ENCODE measurements at places on chromosomes 3 and 15. TPM values are rescaled to one million over a fixed set of nuclear protein-coding genes. Genes with fewer than 3 reads are reported as not detected.

KBTBD12 gene
- total RNA-seq, result not detected

DNA sequence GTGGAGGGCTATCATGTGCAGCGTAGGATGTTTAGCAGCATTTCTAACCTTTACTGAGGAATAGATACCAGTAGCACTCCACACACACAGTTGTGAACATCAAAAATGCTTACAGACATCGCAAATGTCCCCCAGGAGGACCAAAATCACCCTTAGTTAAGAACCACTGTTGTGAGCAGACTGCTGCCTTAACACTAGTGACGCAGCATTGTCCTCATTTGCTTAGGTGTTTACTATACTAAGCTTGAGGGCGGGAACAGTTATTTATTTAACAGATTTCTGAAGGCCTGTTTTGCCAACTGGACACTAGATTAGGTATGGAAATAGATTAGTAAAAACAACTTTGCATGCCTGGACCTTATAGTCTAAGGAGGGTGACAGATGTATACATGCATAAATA is 2.3 kb downstream of the PPP2R3A start:
- DNase-seq, result no peak

DNA sequence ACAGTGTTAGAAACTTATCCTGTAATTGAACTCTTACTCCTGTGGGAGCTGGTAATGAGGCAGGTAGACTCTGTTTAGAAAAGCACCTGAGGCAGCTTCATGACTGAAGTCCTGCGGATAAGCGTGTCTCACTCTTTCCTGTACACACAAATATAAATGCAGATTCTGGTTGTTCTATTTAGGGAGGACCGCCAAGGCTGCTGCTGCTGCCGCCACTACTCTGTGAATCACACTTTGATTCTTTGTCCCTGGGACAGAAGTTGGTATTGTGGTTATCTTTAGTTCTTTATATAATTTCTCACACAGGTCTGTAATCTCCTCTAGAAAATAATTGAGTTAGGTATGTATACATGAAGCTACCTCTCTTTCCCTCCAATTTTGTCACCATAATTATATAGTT is 3.6 kb downstream of the LSAMP start:
- no peak for DNase-seq

GRCh38 chr15:99749386-99749785 is 16.1 kb upstream of the LYSMD4 start:
- no peak for DNase-seq

GRCh38 chr15:89531796-89532537 is 35.6 kb upstream of the RHCG start:
- no peak for DNase-seq

DNA sequence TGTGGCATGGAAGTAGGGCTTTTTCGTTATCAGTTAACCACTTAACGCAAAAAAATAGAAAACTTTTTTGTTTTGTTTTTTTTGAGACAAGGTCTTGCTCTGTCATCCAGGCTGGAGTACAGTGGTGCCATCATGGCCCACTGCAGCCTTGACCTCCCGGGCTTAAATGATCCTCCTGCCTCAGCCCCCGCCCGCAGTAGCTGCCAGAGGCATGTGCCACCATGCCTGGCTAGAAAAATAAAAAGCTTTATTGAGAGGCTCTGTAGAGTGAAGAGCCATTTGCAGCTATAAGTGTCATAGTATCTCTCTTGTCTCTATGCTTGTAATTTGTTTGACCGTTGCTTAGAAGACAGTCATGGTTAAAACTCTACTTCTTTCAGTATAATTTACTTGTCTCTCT is 13.5 kb downstream of the PPP4R2 start:
- DNase-seq, result no peak

GRCh38 chr15:72980661-72981060 is 71.6 kb upstream of the NEO1 start:
- DNase-seq, result no peak

WWTR1 gene
- total RNA-seq, result 2.3 TPM

OXTR gene
- total RNA-seq, result 4.0 TPM

- DNase-seq, result no peak
Measured at GRCh38 chr3:14371573-14372474, 30.6 kb upstream of the SLC6A6 start.

DNA sequence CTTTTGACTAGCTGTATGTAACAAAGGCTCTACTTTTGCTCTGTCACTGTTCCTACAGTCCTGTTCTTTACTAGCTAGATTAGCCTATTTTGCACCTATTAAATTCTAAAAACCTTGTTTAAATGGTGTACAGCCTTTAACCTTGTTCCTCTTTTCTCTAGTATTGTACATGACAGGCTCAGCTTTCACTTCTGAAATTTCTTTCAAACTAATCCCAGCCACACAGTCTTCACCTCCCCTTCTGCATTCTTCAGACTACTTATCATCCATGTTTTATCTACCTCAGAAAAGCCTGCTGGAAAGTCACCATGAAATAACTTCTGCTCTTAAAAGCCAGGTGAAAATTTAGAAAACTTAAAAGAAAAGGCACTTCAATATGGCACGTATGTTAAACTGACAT is 122.4 kb downstream of the NECTIN3 start:
- DNase-seq, result no peak

DNA sequence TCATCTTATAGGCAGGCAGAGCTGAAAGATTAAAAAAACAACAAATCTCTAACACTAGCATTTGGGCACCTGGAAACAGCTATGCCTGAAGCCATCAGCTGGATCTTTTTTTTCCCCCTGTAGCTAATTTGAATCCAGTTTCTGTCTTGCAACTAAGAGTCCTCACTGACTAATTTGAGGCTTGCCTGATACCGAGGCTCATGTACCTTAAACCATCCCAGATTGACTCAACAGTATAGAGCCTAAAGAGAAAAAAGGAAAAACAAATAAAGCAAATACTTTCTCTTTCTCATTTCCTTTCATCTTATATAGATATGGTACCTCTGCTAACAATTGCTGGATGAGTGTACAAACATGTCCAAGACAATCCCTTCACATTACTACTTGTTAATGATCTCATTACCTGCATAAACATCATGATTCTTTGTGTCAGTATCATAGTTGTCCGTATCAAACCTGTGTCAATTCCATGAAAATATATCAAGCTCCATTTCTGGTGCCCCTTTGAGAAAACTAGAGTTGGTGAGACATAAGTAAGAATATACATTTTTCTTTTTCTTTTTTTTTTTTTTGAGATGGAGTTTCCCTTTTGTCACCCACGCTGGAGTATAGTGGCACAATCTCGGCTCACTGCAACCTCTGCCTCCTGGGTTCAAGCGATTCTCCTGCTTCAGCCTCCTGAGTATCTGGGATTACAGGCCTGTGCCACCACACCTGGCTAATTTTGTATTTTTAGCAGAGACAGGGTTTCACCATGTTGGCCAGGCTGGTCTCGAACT is 43.1 kb downstream of the BHLHE40 start:
- DNase-seq, result no peak

All from glutamatergic neuron (in vitro differentiated cells).